ENCODE measurements at places on chromosomes 6 and 20.

DNA sequence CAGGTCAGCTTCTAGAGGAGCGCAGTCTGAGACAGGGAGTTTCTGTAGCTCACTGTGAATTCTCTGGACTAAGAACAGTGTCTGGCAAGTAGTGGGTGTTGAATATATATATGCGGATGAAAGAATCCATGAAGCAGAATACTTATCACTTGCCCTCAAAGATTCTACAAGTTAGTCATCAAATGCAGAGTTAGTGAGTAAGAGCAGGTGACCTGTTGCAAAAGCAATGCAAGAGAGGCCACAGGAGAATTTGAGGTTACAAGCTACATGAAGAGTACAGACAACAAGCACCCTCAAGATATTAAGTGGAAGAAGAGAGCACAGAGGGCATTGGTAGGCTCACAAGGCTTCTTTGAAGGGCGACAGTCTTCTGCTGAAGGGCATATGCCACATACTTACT lies 103.4 kb upstream of the BTBD3 start:
- no peak for DNase-seq

GRCh38 chr6:78538002-78538401 lies 329.3 kb upstream of the IRAK1BP1 start:
- no peak for DNase-seq

DNA sequence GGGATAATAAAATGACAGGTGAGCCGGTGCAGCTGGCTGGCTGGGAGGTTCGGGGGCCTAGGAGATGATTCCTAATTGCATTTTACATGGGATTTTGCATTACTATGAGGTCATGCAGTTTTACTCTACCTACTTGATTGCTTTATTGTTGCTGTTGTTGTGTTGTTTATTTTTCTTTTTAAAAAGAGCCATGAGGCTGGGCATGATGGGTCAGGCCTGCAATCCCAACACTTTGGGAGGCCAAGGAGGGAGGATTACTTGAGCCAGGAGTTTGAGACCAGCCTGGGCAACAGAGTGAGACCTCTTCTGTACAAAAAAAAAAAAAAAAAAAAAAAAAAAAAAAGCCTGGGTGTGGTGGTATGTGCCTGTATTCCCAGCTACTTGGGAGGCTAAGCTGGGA lies 104.8 kb downstream of the GJA1 start:
- no peak for DNase-seq

DNA sequence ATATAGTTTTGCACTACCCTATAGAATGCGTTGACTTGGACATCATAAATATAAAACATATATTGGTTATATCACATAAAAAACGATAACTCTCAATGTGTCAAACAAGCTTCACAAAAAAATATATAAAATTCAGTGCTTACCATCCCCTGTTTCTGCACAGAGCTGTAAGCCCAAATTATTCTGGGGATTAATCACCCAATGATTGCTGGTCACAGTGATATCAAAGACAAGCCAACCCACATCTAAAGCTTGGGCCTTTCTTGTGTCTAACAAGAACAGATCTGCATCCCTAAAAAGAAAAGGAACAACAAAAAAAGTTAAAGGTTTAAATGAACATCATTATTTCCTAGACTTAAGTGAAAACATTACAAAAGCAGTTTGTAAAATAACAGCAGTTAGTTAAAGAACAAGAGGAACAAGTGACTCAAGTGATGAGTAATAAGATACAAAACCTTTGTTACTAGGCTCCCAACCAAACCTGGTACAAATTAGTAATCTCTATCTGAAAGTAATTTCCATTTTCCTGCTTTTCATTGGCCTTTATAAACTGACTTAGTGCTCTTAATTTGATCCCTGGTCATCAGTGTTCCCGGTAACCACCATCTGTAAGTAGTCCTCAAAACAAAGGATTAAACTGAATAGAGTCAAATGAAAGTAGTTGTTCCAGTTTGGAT lies 81.1 kb downstream of the BMP5 start:
- DNase-seq, result no peak

DNA sequence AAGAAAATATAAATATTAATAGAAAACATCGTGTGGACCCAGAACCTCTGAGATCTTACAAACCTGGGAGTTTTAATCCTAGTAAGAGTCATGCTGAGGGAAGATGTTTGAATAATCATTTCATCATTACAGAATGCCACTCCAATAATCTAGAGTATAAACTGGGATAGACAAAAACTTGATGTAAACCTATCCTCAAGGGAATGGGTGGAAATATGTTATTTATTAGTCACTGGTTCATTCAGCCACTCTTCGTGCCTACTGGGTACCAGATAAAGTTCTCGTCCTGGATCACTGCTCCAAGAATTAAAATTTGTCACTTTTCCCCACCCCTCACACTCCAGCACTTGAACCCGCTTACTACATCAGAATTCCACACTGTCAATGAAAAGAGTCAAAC lies 7.7 kb downstream of the HLA-B start:
- no peak for DNase-seq

DNA sequence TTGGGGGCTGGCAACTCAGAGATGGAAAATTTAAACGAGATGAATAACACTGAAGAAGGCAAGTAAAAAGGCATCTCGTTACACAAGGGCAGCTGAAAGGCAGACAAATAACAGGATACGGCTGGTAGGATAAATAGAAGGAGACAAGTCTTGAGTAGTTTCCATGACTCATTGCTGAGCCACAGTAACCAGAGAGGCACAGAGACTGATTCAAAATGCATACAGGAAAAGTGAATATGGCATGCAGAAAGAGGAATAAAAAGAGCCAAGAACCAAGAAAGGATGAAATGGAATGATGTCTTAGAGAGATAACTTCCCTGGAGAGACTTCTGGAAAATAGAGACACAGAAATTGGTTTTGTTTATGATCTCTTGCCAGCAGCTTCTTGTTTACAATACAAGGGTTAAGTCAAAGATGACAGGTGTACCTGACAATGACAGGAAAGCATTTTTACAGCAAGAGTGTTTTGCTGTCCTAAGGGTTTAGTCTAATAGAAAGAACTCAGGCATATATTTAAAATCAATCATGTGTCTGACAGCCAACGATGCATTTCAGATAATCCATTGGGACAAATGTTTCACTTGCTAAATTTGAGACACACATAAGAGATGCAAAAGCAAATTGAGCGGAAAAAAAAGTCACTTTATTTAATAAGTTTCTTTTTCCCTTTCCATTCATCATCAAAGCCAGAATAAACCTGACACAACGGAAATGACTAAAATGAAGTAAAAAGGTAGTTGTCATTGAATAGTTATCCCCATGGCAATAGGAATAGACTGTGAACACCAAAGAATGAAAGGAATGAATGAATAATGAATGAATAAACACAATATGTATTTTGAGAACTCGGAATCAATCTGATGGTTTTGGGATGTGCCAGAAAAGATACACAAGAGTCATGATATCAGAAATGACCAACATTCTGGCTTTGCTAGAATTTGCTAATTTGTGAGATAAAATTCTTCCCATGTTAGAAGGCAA lies 68.0 kb upstream of the KCNQ5 start:
- no peak for DNase-seq

- no peak for DNase-seq
Observed at GRCh38 chr6:24387818-24388217, 14.9 kb upstream of the MRS2 start.

DNA sequence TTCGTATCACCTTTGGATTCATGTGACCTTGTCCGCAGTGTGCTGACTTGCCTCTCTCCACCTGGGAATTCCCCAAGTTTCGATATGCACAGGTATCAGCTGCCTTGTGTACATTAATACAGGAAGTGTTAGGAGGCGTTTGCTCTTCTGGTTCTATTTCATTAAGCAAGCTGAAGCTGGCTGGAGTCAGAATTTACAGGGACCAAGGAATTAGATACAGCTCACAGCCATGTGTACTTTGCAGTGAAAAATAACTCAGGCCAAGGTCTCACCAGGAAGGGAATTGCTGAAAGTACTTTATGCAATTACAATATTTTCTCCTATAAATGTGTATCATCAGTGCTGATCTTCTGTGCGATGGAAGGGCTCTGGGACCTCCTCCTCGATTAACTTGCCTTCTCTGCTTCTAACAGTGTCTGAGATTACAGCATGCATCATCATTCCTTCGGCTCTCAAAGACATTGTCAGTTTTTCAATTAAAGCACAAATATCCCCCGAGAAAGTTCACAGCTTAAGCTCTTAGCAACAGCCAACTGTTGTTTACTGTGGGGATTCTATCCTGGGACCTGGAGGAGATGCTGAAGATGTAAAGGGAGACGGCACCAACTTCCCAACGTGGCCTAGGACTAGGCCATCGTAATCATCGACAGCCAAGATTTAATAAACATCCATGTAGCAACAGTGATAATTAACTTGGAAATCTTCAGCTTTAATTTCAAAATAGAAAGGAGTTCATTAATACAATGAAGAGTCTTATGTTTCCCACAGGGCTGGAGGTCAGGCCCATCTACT lies 13.8 kb upstream of the TIAM2 start:
- DNase-seq, result no peak

DNA sequence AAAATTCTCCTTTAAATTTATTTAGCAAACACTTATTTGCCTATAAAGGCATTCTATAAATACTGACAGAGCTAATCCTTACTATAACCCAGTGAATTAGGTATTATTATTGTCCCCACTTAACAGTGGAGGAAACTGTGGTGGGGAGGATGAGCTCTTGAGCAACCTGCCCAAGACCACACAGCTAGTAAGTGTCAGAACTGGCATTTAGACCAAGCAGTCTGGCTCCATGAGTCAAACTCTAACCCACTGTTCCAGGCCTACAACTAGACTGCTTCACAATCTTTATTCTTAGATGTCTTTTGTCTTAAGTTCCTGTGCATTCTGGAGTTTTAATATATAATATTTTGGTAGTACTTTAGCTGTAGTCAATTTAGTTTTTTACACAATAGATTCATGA lies 530.8 kb downstream of the BCKDHB start:
- no peak for DNase-seq

- DNase-seq, result no peak
Observed at GRCh38 chr20:31608251-31608945, 3.3 kb downstream of the ID1 start.

GRCh38 chr6:129491436-129491835 lies 218.5 kb downstream of the ARHGAP18 start:
- no peak for DNase-seq

GRCh38 chr6:167764215-167764614 lies 62.5 kb upstream of the AFDN start:
- DNase-seq, result no peak

DNA sequence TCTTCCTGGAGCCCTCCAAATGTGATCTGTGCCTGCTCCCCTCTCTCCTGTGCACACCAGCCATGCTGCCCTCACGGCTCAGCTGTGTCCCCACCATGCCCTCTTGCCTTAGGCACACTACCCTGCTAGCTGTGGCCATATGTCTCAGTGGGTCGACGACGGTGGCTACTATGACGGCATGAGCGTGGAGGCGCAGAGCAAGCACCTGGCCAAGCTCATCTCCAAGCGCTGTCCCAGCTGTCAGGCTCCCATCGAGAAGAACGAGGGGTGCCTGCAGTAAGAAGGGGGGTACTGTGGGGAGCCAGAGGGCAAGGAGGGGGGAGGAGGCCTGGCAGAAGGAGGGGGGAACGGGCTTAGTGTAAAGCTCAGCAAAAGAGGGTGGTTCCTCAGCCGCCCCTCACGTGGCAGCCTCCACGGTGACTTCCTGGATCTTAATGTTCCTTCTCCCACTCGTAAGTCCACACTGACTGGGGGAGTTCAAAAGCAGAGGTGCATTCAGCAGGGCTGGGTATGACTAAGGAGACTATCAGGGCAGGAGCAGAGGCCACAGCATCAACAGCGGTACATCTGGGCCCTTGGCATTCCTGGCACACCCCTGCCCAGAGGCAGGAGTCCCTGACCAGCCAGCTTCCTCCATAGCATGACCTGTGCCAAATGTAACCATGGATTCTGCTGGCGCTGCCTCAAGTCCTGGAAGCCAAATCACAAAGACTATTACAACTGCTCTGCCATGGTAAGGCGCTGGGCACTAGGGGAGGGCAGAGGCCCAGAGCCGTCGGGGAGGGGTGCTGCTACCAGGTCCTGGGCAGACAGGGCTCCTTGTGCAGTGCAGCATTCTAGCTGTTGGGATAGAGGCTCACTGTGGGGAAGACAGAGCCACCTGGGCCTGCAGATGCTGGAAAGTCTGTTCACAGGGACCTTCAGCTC lies 8.0 kb downstream of the DNPH1 start:
- DNase-seq, result peak; percentile 14

DNA sequence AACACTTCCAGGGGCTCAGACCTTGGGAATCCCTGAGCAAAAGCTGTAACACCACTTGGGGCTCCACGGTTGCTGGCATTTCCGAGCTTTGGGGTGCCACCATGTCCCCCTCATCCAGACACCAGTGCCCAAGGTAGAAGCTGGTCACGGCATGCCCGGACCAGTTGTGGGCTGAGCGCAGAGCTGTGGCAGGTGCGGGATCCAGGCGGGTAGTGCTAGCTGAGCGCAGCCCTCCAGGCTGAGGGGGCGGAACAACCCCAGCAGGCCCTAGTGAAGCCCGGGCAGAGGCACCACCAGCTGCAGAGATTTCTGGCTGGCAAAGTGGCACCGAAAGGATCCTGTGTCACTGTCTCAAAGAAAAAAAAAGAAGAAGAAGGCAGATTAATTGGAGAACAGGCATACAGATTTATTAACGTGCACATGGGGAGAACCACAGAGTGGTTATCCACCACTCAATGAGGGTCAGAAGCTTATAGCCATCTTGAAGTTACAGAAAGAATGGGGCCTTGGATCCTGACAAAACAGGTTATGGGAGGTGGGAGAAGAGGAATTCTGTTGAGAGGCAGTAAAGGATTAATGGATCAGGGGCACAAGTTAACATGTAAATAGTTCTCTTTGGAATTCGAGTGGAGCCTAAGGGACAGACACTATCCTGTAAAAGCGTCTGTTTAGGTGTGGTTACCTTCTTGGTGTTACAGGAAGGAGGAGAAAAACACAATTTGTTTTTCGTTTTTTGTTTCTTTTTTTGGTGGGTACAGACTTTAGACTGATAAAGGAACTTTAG lies 107.5 kb downstream of the CD24 start:
- no peak for DNase-seq

DNA sequence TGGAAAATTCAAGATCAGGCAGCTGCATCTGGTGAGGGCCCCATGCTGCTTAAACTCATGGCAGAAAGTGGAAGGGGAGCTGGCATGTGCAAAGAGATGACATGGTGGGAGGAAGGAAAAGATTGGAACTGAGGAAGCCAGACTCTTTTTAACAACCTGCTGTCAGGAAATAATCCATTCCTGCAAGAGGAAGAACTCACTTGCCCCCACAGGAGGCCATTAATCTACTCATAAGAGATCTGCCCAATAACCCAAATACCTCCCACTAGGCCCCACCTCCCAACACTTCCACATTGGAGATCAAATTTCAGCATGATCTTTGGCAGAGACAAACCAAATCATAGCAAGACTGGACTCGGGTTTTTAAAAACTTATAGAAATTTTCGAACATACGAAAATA lies 200.5 kb upstream of the KCNQ5 start:
- no peak for DNase-seq
